CD4-positive, alpha-beta T cell treated with Interleukin-4 for 4 hours (primary cell): ENCODE measurements at places on chromosomes 13 and 19.
A peak's percentile ranks its signal among the peaks of the same experiment; 100 is the strongest.

- peak; percentile 41 for DNase-seq
Measured at GRCh38 chr19:49614096-49614833, 23.3 kb downstream of the PRR12 start.

DNA sequence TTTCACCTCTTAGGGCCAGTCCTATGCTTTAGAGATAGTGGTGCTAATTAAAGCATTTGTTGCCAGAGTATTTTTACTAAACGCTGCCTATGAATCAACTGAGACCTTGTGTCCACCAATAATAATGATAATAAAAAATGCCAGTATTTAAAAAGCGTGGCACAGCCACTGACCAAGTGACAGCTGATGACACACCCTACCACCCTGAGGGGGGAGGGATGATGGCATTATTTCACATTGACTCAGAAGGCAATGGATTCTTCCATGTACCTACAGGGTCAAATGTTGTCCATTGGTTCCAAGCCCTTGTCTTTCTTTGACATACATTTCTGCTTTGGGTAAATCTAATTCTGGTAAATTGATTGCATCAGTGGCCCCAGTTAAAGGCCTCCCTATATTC lies 384.4 kb downstream of the DLEU7 start:
- no peak for DNase-seq

DNA sequence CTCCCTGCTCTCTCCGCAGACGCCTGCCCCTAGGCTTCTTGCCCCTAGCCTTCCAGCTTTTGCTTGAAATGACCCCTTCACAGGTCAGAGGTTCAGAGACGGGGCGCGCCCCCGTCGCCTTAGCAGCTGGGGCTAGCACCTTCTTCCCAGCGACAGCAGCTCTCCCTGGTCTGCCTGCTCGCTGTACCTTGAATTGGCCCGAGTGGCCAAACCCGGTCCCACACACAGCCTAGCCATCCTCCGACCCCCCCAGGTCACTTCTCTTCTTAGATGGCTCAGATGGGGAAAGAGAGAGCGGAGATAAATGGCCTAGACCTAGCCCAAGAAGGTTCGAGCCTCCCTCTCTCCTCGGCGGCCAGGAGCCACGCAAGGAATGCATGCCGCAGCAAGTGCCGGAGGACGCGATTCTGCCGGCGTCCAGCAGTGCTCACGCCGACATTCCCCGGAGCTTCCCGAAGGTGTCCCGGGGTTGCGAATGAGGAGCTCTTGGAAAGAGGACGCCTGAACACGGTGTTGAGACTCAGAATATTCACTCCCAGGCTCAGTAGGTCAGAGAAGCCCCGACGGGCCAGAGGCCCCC lies 1.3 kb downstream of the CDX2 start:
- no peak for DNase-seq

DNA sequence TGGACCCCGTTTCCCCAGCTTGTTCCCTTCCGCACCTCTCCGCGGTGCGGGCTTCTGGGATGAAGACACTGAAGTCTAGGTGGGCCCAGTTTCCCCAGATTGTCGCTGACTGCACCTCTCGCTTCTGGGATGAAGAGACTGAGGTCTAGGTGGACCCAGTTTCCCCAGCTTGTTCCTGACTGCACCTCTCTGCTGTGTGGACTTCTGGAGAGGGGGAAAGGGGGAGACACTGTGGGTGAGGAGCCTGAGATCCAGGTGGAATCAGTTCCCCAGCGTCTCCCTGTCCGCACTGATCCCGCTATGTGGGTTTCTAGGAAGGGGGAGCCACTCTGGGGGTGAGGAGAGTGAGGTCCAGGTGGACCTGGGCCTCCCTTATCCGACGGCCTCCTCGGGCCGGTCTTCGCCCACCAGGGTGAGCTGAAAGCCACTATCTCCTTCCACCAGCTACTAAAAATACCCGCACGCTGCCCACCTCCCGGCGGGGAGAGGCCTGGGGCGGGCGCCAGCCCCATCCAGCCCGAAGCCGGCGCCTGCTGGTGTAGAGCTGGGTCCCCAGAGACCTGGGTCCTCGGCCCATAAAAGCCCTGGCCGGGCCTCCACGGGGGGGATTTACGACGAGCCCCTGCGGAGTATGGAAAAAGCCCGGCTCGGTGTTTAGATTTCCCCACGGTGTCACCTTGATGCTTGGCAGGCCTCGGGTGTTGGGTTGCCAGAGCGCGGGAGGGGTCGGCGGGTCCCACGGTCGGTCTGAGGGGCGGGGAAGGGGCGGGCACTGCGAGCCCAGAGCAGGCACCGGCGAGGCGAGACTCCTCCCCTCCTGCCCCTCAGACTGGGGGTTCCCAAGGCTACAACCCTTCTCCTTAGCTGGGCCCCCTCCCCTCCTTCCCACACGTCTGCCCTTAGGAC lies 10.6 kb downstream of the FUT6 start:
- DNase-seq = no peak

- DNase-seq = peak; percentile 29
Measured at GRCh38 chr13:72726726-72727416, 558 bp downstream of the MZT1 start.
